WTC11 (cell line): ENCODE measurements at places on chromosomes 6 and 20.

- no peaks in the 10 kb centered on the region for H3K27me3 ChIP-seq
- H3K27ac ChIP-seq, result no peak overlapping the region
- H3K36me3 ChIP-seq, result peaks cover 6% of the 10 kb centered on the region; the same call in 1 of the 2 replicates
- no peak for DNase-seq
Measured at GRCh38 chr6:11214901-11215300, 17.6 kb downstream of the NEDD9 start.

DNA sequence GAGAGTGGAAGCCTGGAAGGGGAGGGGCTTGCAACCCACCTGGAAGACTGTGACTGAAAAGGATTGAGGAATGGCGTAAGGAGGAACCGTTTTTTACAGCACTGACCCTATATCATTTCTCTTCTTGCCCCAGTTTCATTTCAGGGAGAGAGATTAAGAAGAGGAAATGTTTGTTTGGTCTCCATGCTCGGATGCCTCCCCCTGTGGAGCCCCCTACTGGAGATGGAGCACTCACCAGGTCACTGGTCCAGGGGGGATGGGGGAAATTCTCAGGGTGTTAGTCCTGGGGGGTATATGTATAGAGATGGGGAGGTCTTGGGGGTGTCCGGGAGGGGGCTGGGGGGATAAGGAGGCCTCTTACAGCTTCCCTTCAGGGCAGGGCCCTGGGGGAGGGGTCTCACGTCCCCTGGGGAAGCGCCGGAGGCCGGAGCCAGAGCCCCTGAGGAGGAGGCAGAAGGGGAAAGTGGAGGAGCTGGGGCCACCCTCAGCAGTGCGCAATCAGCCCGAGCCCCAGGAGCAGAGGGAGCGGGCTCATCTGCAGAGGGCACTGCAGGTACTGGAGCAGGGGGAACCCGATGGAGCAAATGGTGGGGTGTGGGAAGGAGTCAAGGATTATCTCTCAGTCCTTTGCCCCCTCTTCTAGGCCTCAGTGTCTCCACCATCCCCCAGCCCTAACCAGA lies 3.2 kb downstream of the CUTA start:
- DNase-seq, result no peak
- no peak overlapping the region for H3K4me3 ChIP-seq
- H3K27ac ChIP-seq, result peak overlapping the region; percentile 78; the same call in 1 of the 2 replicates
- peaks cover 52% of the 10 kb centered on the region for H3K4me1 ChIP-seq
- H3K27me3 ChIP-seq, result no peaks in the 10 kb centered on the region

- no peak overlapping the region for H3K4me3 ChIP-seq
- H3K27me3 ChIP-seq, result no peaks in the 10 kb centered on the region
- no peaks in the 10 kb centered on the region for H3K36me3 ChIP-seq
- DNase-seq, result no peak
Measured at GRCh38 chr6:71349395-71349794, 60.8 kb downstream of the OGFRL1 start.

- H3K27me3 ChIP-seq, result no peaks in the 10 kb centered on the region
- no peak overlapping the region for H3K4me3 ChIP-seq
- H3K27ac ChIP-seq, result peak overlapping the region; percentile 40
- peaks cover 16% of the 10 kb centered on the region for H3K4me1 ChIP-seq
- DNase-seq, result no peak
Measured at GRCh38 chr20:32731882-32732266, 11.4 kb downstream of the COMMD7 start.

- H3K27ac ChIP-seq, result peak within 1 kb of the TSS; percentile 88
- no peak within 1 kb of the TSS for H3K4me3 ChIP-seq
- no peaks in the 10 kb centered on the region for H3K36me3 ChIP-seq
- H3K27me3 ChIP-seq, result peaks cover 1% of the 10 kb centered on the region
- no peak for DNase-seq
Measured at GRCh38 chr20:36645998-36646397, at the start of gene SLA2. TSS of gene SLA2 (minus strand) at chr20:36646196. CDS start at chr20:36641335, 4,861 bp downstream.

DNA sequence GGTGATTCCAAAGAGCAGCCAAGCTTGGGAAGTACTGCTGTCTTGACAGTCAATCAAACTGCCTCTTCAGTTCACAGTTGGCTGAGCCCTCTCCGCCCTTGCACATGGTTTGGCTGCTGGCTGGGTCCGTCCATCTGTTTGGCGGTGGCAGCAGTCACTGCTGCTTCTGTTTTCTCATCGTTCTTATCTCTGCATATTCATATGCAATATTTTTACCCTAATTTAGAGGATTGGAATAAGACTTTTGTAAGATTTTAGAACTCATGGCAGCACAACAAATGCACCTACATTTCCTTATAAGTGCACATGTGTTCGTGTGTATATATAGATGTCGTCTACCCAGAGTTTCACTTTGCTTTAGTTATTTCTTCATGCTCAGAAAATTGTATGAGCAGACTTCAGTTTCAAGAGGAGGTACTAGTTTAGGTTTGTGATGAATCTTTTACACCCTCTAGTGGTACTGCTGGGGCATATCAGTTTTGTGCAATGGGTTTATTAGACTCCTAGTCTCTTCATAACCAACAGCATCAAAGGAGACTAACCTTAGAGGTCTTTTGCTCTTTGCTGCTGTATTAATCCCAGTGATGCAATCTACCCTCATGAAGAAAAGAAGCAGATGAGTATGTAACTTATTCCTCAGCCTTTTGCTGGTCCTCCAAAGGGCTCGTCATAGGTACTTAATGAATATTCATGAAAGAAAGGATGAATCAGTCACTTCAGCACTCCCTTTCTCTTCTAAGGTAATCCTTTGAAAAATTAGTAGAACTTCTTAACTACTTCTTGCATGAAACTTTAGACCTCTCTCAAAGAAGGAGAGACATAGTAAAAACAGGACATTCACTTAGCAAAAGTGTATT lies 44.3 kb downstream of the KHDC1L start:
- H3K27ac ChIP-seq, result no peak overlapping the region
- peaks cover 18% of the 10 kb centered on the region for H3K4me1 ChIP-seq
- H3K4me3 ChIP-seq, result no peak overlapping the region
- no peaks in the 10 kb centered on the region for H3K36me3 ChIP-seq

GRCh38 chr6:28263922-28264321 lies 3.0 kb upstream of the ZSCAN26 start:
- no peaks in the 10 kb centered on the region for H3K36me3 ChIP-seq
- H3K27me3 ChIP-seq, result peaks cover 63% of the 10 kb centered on the region
- H3K4me3 ChIP-seq, result no peak overlapping the region
- H3K27ac ChIP-seq, result no peak overlapping the region
